ENCODE measurements at places on chromosomes 6 and 20.

DNA sequence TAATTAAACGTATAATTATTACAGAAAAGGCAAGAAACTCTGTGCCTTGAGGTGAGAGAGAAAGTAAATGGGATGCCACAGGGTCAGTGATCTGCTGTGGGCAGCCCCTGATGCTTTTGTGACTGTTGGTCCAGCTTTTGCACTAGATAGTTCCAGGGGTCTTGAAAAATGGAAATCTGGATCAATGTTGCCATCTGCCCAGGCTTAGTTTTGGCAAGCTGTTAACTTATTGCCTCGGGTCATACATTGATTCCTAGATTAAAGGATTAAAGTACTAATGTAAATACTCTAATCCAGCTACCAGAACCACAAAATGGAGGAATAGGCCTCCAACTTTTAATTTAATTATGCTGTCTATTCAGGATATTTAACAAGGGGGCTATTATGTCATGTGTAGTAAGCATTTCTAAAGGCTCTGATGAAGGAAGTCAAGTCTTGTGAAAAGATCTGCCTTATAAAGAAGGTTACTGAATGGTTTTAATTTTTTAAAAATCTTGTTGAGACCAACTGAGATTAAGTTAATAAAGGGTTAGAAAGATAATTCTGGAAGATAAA is 376.0 kb upstream of the HS3ST5 start:
- no peak for DNase-seq

GRCh38 chr20:41627611-41628244 is 9.6 kb upstream of the CHD6 start:
- no peak for DNase-seq

DNA sequence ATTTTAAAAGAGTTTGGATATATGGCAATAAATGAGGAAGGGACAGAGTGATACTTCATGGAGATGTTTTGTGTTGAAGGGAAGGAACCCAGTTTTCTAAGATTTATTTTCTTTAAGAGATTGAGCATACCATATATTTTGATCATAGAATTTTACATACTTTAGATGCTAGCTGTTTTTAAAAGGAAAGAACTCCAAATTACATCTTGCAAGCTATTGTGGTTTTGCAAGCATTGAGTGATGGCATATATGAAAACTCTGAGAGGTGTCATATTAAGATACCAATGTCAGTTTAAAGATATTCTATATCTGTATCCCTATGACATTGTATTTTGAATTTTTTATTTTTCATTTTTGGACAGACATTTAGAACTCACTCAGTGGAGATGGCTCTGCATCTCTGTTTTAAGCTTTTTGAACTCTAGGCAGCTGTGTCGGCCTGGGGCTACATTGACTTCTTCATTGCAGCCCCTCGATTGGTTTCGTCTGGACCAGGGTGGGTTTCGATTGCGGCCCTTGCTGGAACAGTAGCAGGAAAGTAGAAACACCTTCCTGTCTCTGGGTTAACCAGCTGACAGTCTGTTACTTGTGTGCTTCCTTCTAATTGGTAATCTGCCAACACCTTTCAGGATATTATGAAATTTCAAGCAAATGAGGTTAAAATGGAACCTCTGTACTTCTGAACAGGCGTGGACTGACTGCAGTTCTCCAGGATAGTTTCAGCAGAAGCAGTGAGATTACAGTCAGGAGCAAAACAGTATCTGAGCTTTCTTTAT is 14.0 kb downstream of the IGF2R start:
- DNase-seq = no peak

GRCh38 chr6:109791301-109791700 is 100.2 kb downstream of the FIG4 start:
- no peak for DNase-seq

- no peak for DNase-seq
These were observed 2.9 kb downstream of the RIPOR2 start for GRCh38 chr6:24932832-24933231.

- DNase-seq = no peak
These were observed 643 bp downstream of the SLA2 start for GRCh38 chr20:36645353-36645752.

- DNase-seq = no peak
These were observed 43.0 kb downstream of the TSPYL4 start for GRCh38 chr6:116210750-116211425.

DNA sequence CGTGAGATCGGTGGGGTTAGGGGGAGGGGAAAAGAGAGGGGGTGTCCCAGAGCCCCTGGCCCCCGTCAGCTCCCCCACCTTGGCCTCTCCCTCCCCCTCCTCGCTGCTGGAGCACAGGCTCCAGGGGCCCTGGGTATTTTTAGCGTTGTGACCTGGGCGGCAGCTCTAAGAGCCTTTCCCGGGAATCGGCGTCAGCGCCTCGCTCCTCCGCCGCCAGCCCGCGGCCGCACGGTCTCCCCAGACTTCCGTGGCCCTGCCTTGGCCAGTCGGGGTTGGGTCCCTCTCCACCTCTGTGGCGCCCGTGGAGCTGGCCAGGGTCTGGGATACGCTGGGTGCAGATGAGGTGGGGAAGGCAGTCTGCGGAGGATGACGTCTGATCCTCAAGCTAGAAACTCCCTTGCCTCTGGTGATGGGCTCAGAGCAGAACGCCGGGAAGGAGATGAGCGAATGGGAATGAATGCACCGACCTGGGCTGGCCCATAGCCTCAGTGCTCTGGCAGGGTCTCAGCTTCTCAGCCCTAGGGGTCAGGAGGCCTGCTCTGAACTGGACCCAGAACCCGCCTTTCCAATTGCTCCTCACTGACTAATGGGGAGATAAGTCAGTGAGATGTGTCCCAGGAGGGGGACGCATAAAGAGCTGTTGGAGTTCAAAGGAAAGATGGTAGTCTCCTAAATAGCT is 883 bp upstream of the DBNDD2 start:
- DNase-seq = peak; percentile 14

- DNase-seq = no peak
These were observed 13.7 kb downstream of the FOXP4 start for GRCh38 chr6:41559655-41560427.

GRCh38 chr20:1890469-1891262 is 4.5 kb upstream of the SIRPA start:
- DNase-seq = no peak

GRCh38 chr20:48349656-48350055 is 478.1 kb downstream of the PREX1 start:
- no peak for DNase-seq

- no peak for DNase-seq
These were observed 144.0 kb downstream of the LRRC1 start for GRCh38 chr6:53938810-53939209.

GRCh38 chr6:150018846-150019580 is 6.3 kb downstream of the RAET1L start:
- DNase-seq = no peak

DNA sequence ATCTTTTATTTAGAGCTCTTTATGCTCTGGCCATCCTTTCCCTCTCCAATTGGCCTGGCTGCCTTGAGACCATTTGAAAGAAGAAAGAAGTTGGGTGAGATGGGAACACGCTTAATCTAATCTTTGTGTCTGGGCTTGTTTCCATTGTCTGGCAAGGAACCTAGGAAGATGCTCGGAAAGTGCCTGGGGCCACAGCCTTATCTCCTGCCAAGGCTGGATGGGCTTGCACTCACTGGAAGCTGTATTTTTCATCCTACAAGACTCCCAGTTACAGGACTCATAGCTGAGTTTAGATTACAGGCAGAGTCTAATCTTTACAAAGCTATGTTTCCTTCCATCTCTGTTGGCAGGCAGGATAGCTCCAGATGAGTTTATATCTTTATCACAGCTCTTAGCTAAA is 33.1 kb upstream of the CDYL start:
- DNase-seq = no peak

DNA sequence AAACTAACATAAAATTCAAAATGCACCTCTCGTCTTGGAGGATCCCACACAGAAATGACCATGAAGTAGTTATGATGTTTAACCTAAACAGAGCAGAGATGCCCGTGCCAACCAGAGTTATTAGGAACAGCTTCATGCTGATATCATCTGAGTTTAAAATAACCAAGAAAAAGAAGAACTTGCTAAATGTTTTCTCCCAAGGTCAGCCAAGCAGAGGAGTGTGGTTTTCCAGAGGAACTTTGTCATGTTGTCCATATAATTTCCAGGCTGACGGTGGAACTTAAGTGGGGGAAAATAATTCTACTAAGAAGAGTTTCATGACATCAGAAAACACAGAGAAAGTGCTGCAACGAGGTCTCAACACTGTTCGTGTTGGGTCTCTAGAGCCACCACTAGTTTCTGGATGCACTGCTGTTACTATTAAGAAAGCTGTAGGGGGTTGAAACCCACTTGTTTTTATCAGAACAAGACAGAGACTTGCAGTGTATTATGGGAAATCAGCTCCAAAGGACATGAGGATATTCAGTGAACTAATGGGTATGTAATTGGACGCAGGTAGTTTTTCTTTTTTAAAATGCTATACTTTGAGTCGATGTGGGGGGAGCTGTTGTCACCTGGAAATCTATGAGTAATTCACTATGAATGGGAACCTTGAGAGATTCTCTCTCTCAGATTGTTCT is 5.2 kb downstream of the AGPAT4 start:
- no peak for DNase-seq

DNA sequence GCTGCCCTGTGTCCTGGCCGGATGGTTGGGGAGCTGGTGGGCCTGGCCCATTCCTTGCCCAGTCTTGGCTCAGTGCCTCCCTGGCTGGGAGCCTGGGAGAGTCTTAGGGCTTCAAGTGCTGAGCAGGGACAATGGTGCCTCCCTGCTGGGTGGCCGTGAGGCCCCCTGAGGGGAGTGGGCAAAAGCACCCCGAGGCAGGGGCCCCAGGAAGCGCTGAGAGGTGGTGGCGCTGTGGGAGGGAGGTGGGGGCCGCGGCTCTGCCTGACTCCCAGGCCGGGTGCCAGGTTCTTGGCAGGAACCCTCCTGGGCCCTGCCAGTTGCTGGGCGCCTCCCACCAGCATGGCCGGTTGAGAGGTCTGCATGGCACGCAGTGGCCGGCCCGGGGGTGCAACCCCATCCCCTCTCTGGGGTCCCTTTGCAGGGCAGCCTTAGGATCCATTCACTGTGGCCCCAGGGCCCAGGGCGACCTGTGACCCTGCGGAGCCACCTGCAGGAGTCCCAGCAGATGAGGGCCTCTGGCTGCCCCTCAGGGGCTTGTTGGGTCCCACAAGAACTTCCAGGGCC is 9.2 kb upstream of the RPS21 start:
- DNase-seq = no peak

DNA sequence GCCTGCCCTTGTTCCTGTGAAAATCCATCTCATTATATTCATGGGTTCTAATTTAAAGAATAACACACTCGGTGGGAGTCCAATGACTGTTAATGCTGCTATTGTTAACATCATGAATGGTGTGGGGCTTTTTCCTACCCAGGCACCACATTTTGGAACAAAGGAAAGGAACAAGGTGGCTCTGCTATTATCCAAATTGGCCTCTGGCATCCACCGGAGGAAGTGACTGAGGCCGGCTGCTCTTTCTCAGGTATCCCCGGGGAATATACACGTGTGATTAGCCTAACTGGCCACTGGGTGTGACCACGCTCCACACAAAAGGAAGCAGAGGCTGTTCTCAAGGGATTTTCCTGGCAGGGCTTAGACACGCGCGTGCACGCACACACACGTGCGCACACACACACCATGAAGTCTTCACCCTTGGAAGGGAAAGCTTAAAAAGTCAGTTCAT is 601.2 kb upstream of the ARID1B start:
- DNase-seq = no peak

GRCh38 chr20:32872266-32872665 is 13.5 kb downstream of the EFCAB8 start:
- no peak for DNase-seq

DNA sequence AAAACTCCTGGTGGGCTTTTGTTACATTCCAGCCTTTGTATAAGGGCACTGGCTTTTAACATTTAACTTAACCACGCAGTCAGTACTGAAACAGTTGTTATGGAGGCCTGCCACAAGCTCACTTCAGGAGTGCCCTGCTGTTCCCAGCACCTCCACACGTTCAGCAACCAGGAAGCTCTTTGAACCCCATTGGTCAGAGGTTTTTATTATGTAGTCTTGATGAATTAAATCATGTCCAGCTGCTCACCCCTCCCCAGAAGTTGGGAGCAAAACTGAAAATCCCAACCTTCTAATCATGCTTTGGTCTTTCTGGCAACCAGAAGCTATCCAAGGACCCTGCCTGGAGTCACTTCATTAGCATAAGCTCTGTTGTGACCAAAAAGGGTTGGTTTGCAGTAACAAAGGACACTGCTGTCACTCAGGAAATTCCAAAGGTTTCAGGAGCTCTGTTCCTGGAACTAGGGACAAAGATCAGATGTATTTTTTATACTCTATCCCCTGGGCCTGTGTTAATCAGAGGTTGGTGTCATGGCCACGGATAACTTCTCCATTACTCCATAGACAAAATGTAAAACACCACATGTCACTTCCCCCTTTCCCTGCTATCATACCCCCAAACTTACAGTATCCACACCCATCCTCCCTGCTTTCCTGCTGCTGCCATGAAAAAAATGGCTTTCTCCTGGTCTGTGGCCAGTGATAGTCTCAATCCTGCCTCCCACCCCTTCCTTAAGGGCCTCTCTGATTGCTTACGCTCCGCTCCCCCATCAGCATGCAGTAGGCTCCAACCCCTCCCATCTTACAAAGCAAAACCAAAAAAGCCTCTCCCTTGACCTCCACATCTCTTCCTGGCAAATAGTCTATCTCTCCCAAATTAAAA is 3.1 kb downstream of the ARMC12 start:
- DNase-seq = no peak

- DNase-seq = peak; percentile 33
These were observed 6.3 kb downstream of the OR2A4 start for GRCh38 chr6:131694832-131695426.

DNA sequence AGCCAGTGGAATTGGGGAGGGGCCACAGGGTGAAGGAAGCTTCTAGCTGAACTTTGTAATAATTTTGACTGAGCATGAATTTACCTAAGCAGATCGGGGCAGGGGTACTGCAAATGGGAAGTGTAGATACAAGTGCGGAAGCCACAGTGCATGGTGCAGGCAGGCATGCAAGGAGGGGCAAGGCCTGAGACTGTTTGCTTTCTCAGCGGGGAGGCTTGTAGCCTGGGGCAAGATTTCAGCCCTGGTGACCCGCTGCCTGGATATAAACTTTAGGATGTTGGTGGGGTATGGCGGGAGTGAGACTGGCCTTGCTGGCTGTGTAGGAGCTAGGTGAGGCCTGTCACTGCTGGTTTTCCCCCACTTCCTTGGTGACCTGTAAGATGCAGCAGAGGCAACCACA is 266.4 kb upstream of the PREP start:
- DNase-seq = no peak

DNA sequence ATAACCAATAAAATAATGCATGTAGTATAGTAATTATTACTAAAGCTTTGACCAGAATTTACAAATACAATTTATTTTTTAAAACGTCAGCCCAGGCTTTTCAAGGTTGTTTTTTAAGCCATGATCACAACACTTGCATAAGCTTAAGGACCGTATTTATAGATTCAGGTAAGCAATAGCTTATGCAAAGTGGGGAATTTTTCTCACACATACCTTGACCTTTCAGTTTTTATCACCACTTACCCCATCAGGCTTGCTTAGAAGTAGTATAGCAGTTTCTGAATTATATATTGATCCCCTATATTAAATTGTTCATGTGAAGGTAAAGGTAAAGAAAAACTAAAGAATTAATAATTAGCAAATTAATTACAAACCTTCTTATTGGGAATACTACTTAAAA is 232.3 kb upstream of the FKBP1C start:
- DNase-seq = no peak

- no peak for DNase-seq
These were observed 17.1 kb downstream of the IFNGR1 start for GRCh38 chr6:137202078-137202477.

GRCh38 chr6:11021714-11022113 is 22.4 kb downstream of the ELOVL2 start:
- no peak for DNase-seq

- DNase-seq = no peak
These were observed 677 bp downstream of the HLA-DQA1 start for GRCh38 chr6:32637883-32638282.
